ENCODE measurements at places on chromosomes 16 and 17.
A peak's percentile ranks its signal among the peaks of the same experiment; 100 is the strongest.

- DNase-seq: no peak
Observed at GRCh38 chr16:13875614-13876284, 44.2 kb upstream of the ERCC4 start.

DNA sequence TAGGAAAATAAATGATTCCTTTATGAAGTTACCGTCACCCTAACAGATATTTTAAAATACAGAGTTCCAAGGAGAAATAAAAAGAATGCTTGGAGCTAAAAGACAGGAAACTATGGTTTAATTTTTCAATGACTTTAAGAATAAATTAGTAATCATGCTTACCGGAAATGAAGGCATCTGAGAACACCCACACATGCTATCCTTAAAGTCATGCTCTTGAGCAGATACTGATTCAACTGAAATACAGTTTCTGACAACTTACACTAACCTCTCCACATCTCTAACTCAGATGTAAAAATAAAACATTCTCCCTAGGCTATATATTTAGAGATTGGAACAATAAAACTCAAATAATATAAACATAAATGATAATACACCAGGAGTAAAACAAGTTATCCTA, 7.8 kb downstream of the PSMD12 start:
- DNase-seq: no peak

DNA sequence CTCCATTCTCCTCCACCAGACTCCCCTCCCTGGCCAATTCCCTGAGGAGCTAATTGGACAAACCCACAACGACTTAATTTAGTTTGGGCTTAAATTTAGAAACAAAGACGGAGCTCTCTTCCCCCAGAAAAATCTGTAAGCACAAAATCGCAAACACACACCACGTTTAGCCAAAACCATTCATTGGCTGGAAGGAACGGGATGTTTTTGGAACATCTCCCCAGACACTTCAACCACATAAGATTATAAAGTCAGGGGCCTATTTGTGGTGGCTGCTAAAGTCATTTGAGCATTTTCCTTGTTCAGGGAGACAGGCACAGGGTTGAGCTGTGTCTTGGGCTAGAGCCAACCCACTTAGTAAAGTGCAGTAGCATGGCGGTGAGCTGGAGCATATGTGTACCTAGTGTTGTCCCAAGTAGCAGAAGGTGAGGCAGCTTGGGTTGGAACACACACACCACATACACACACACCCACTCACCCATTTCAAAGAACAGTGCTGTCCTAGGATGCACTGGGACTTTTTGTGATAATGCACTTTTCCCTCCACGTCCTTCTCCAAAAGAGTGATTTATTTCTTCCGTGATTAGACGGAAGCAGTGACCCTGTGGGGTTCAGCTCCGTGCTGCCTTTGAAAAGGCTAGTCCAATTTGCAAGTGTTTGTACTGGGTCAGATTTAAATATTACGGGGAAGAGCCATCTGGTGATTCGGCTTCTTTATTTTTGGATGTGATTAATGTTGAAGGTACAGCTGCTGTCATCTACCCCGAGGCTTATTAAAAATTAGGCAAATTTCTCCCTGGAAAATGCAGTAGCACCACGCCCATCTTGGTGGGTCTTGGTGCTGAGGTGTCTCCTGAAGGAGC, 32.2 kb downstream of the ELAC2 start:
- no peak for DNase-seq

GRCh38 chr16:51875834-51876600, 670.9 kb downstream of the TOX3 start:
- no peak for DNase-seq

DNA sequence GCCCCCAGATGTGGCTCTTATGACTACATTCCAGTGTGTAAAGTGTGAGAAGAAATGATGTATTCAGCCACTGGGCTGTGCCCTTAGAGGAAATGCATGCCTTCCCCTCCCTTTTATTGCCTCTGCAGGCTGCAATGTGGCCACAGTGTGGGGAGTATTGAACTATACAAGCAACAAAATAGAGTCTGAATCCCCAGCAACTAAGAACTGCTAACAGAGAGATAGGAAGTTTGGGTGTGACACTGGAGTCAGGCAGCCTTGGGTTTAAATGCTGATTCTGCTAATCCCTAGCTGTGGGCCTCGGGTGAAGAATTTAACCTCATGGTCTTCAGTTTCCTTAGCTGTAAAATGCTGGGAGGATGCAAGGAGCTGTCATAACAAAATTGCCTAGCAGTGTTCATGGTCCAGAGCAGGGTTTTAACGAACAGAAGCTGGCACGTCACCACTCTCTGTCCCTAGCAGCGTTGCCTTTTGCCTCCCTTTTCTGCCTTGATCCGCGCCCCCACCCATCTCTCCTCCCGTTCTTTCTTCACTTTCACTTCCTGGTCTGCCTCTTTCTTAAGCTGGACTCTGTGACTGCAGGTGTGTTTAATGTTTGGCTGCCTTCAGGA, 50.3 kb downstream of the KPNA2 start:
- DNase-seq: no peak

- no peak for DNase-seq
Observed at GRCh38 chr17:67055041-67055443, 10.7 kb downstream of the CACNG1 start.

GRCh38 chr17:12478311-12478710, 187.4 kb upstream of the MYOCD start:
- no peak for DNase-seq

DNA sequence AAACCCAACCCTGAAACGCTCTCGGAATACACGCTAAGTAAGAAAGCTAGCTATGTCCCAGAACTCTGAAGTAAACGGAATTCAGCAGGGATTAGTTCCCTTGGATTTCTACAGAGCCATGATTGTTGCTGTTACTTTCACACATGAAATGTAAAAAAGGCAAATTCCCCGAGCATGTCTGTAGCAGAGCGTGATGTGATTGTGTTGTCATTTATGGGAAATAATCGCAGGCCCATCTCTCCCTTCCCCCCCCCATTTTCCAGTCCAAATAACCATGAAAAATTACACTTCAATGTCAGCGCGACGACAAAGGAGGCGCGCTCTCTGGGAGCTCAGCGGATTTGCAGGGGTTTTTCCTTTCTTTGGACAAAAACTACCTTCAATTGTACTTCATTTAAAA, 209.0 kb downstream of the ZFHX3 start:
- DNase-seq: no peak

DNA sequence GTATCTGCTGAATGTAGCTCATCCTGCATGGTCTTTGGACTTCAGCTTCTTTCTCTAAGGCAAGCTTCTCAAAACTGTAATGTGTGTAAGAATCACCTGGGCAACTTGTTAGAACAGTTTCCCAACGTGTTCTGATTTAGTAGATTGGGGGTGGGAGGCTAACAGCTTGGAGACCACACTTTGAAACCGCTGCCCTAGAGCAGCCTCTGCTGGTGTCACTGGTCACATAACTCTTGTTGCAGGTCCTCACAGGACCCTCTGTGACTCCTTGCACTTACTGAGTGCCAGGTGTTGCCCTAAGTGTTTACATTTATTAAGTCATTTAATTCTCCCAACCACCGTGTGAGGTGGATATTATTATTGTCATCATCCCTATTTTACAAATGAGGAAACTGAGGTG, 9.9 kb downstream of the SLC35G3 start:
- no peak for DNase-seq

DNA sequence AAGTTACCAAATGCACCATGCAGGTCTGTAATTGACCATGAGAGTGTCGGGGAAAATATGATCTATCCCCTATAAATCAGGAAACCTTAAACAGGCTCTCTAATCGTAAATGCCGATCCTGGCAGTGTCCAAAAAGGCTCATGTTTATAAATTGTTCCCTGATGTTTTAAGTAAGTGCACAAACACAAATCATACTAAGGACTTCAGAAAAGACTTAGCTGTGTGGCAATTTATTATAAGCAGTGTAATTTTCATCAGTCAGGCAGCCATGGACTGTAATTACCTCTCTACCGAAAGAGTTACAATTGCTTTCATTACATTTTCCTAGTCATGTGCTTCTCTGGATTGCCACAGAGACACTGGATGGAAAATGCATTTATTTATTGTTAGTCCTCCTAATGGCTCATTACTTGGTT, 73.4 kb upstream of the COX10 start:
- DNase-seq: no peak

DNA sequence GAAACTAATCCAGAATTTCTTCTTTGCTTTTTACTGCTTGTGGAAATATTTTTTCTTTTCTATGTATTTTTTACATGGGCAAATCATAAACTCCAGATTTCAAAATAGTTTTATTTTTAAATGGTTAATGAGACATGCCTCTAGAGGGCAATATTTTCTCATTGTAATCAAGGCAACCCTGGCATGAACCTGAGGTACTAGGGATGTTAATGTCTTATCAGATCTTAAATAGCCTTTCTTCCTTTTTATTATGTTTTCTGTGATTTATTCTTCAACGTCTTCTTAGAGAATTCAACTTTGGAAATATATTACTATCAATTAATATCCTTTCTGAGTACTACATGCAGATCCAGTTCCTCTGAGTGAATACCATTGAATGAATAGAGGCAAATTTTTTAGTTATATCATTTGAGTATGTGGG, 324.7 kb downstream of the BCAS3 start:
- DNase-seq: no peak

DNA sequence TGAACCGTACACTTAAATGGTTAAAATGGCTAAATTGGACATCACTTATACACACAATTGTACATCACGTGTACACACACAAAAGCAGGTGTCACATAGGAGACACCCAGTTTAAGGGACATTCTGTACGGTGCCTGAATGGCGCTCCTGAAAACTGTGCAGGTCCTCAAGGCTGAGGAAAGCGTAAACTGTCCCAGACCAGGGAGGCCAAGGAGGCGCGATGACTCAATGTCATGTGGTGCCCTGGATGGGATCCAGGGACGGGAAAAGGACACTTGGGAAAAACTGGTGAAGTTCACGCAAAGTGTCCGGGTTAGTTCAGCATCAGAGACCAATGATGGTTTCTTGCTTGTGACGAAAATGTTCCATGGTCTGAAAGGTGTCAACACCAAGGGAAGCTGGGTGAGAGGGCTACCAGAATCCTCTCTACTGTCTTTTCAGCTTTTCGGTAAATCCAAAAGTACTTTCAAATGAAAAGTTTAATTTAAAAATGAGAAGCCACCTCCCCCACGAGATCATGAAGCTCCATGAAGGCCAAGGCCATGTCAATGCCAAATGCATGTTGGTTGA, 112.2 kb downstream of the CMIP start:
- DNase-seq: no peak

- no peak for DNase-seq
Observed at GRCh38 chr17:55172612-55173011, 92.1 kb upstream of the HLF start.

DNA sequence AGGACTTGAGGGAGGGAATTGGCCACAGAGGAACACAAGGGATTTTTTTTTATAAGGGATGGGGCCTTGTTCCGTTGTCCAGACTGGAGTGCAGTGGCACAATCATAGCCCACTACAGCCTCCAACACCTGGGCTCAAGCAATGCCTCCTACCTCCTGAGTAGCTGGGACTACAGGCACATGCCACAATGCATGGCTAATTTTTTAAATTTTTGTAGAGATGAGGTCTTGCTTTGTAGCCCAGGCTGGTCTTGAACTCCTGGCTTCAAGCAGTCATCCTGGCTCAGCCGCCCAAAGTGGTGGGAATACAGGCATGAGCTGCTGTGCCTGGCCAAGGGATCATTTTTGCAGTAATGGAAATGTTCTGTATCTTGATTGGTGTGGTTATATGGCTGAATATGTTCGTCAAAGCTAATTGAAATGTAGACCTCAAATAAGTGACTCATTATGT, 56.9 kb downstream of the VMP1 start:
- no peak for DNase-seq

- no peak for DNase-seq
Observed at GRCh38 chr16:10851512-10851911, 25.5 kb upstream of the CIITA start.

DNA sequence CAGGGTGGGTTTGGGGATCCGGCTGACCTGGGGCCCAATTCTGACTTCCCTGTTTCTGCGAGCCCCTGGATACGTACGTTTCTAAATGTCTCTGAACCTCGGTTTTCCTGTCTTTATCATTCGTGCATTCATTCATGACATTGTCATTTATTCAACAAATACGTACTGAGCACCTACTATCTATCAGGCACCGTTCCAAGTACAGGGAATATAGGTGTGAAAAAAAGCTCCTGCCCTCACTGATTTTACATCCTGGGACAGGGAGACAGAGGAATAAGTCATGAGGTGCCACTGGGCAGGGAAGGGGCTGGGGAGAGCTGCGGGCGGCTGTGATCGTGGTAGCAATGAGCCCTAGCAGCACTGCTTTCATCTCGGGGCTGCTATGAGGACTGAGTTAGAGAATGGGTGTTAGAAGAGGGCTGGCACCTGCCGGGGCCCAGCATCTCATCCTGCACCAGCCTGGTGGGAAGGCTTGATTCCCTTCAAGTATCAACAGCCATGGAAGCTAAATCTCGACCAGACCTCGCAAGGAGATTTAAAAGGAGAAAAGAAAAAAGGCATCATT, 88.3 kb upstream of the DNAH17 start:
- no peak for DNase-seq

DNA sequence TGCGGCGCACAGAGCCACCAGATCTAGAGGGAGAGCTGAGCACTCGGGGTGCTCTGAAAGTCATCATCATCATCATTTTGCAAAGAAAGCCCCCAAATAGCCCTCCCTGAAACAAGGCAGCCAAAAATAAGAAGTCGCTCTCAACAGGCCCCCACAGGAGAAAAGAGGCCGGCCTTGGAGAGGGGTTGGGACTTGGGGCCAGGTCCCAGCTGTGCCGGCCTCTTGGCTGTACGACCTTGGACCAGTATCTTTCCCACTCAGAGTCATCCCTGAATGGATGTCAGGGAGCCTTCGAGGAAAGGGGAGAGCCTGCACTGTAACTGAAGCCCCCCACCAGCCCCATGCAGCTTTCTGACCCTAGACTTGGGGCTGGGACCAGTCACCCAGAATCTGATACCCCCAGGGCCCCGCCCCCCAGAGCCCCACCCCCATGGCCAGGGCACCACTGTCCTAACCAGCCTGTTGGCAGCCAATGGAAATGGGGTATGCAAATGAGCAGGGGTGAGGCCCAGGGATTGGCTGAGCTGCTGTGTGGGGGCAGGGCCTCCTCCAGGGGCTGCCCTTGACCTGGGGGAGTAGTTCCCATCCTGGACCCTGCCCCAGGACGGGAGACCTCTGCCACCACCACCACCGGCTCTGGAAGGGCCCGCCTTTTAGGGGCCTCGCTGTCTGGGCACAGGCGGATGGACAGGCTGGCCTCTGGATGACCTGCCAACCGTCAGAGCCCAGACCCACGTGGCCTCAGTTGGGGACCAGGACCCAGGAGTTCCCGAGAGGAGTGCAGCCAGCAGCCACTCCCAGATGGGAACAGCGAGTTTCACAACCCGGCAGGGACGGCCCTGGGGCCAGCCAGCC, 15.4 kb downstream of the ZFPM1 start:
- peak; percentile 94 for DNase-seq

DNA sequence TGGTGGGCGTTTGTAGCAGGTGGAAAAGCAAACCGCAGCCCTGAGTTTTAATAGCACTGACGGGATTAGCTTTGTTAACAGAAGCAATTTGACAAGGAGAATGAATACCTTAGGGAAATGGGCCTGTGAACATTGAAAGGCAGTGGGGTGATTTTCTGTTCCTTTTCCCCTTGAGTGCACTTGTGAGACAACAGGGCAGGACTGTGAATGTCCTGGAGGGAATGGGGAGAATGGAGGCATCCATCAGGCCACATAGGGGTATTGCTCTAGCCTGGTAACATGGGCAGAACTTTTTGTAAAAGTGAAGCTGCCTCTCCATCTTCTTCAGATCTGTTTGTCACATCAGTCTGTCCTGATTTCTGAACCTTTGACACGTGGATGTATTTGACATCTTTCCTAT, 26.2 kb downstream of the USP43 start:
- no peak for DNase-seq
